ENCODE measurements at places on chromosomes 6 and 20. TPM values are rescaled to one million over a fixed set of nuclear protein-coding genes. Genes with fewer than 3 reads are reported as not detected.

- DNase-seq, result peak; percentile 31
- H3K27ac ChIP-seq, result no peak overlapping the region
- peaks cover 10% of the 10 kb centered on the region for H3K27me3 ChIP-seq
- H3K4me1 ChIP-seq, result no peaks in the 10 kb centered on the region
These were observed 173.7 kb downstream of the PHACTR1 start for GRCh38 chr6:12890171-12890790.

GRCh38 chr20:43680981-43681380 lies 14.1 kb downstream of the MYBL2 start:
- H3K36me3 ChIP-seq, result peaks cover 30% of the 10 kb centered on the region
- no peak overlapping the region for H3K27ac ChIP-seq
- DNase-seq, result no peak
- H3K4me3 ChIP-seq, result no peak overlapping the region

GRCh38 chr6:55874316-55874715 lies 1.1 kb downstream of the BMP5 start:
- no peak for DNase-seq
- H3K4me1 ChIP-seq, result no peaks in the 10 kb centered on the region
- H3K27me3 ChIP-seq, result no peaks in the 10 kb centered on the region
- H3K36me3 ChIP-seq, result no peaks in the 10 kb centered on the region
- no peak overlapping the region for H3K4me3 ChIP-seq
- no peak overlapping the region for H3K27ac ChIP-seq

DNA sequence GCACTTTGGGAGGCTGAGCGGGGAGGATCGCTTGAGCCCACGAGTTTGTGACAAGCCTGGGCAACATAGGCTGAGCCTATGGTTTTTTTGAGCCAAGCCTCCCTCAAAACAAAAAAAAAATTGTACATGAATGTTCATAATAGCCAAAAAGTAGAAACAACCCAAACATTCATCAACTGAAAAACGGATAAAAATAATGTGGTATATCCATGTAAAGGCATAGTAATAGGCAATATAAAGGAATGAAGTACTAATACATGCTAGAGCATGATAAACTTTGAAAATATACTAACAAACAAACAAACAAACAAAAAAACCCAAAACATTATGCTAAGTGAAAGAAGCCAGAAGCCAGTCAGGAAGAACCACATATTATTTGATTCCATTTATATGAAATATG lies 35.3 kb downstream of the KIAA0319 start:
- no peaks in the 10 kb centered on the region for H3K36me3 ChIP-seq
- H3K27ac ChIP-seq, result no peak overlapping the region
- H3K27me3 ChIP-seq, result peaks cover 5% of the 10 kb centered on the region
- no peak for DNase-seq
- H3K4me3 ChIP-seq, result no peak overlapping the region

DNA sequence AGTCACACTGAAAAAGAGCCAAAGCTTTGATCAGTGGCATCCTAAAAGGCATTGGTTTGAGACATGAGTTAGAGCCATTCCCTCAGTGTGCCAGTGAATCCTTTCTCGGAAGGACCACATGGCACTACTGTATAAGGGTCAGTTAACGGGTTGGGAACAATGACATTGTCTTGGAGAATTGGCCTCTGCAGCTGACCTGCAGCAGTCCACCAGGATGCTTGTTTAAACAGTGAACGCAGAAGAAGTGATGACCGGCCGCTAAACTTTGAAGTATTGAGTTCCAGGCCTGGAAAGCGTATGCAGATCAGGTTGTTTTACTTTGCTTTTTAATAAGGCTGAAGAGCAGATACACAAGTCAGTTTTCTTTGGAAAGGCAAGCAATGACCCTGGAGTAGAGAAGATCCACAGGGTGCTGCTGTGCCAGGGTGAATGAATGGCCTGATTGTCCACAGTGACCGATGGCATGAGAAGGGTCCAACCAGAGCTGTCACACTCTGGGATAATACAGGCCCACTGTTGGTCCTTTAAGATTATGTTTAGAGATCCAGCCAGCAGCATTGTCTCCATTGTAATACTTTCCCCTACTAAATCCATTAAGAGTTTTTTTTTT lies 57.8 kb downstream of the GMPR start:
- H3K27ac ChIP-seq, result no peak overlapping the region
- peaks cover 4% of the 10 kb centered on the region for H3K36me3 ChIP-seq
- H3K27me3 ChIP-seq, result no peaks in the 10 kb centered on the region
- DNase-seq, result no peak
- no peak overlapping the region for H3K4me3 ChIP-seq

DNA sequence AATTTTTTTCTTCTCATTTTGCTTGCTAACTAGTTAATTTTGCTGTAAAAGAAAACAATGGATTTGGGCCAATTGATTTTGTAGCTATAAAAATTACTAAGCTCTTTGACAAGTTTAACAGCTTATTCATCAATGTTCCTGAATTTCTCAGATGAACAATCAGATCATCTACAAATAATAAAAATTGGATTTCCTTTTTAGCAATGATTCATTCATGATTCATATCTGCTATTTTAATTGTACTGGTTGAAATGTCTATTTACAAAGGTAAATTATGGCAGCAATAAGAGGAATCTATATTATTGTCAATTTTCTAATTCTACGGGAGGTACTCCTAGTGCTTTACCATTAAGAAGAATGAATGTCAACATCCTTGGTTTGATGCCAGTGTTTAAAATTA lies 178.8 kb upstream of the BTBD3 start:
- DNase-seq, result no peak
- H3K27ac ChIP-seq, result no peak overlapping the region
- no peak overlapping the region for H3K4me3 ChIP-seq
- no peaks in the 10 kb centered on the region for H3K27me3 ChIP-seq

GRCh38 chr20:12927489-12927888 lies 81.3 kb upstream of the SPTLC3 start:
- H3K4me3 ChIP-seq, result no peak overlapping the region
- no peak overlapping the region for H3K27ac ChIP-seq
- no peaks in the 10 kb centered on the region for H3K4me1 ChIP-seq
- H3K36me3 ChIP-seq, result no peaks in the 10 kb centered on the region
- peaks cover 3% of the 10 kb centered on the region for H3K27me3 ChIP-seq
- no peak for DNase-seq

- H3K4me3 ChIP-seq, result no peak overlapping the region
- H3K27me3 ChIP-seq, result no peaks in the 10 kb centered on the region
- no peaks in the 10 kb centered on the region for H3K4me1 ChIP-seq
- no peak for DNase-seq
- no peak overlapping the region for H3K27ac ChIP-seq
These were observed 343.7 kb downstream of the HAO1 start for GRCh38 chr20:7596541-7596940.

GRCh38 chr6:139062932-139063646 lies 34.5 kb downstream of the ABRACL start:
- H3K27me3 ChIP-seq, result no peaks in the 10 kb centered on the region
- H3K27ac ChIP-seq, result no peak overlapping the region
- no peak overlapping the region for H3K4me3 ChIP-seq
- no peaks in the 10 kb centered on the region for H3K36me3 ChIP-seq
- no peak for DNase-seq
- peaks cover 8% of the 10 kb centered on the region for H3K4me1 ChIP-seq

- DNase-seq, result no peak
- H3K4me3 ChIP-seq, result no peak overlapping the region
- H3K27ac ChIP-seq, result no peak overlapping the region
- no peaks in the 10 kb centered on the region for H3K27me3 ChIP-seq
- peaks cover 35% of the 10 kb centered on the region for H3K36me3 ChIP-seq
- H3K4me1 ChIP-seq, result peaks cover 2% of the 10 kb centered on the region
These were observed 39.0 kb downstream of the STX11 start for GRCh38 chr6:144189351-144189750.

The FERMT1 gene
- 0.33 TPM for total RNA-seq

The OR2J3 gene
- total RNA-seq, result not detected

The RFX6 gene
- not detected for total RNA-seq

The MMP24 gene
- not detected for total RNA-seq

The GPR6 gene
- not detected for total RNA-seq

The LGSN gene
- 0.05 TPM for total RNA-seq

The STMND1 gene
- total RNA-seq, result not detected
